ENCODE measurements at places on chromosomes 7 and 10. TPM values are rescaled to one million over a fixed set of nuclear protein-coding genes. Genes with fewer than 3 reads are reported as not detected.

GRCh38 chr10:96619796-96620773, 33.3 kb upstream of the TM9SF3 start:
- DNase-seq, result no peak

Gene TEX47
- total RNA-seq, result not detected

Gene C7orf57
- 0.43 TPM for total RNA-seq

GRCh38 chr7:41955893-41956675, 253.2 kb upstream of the INHBA start:
- DNase-seq, result peak; percentile 90

DNA sequence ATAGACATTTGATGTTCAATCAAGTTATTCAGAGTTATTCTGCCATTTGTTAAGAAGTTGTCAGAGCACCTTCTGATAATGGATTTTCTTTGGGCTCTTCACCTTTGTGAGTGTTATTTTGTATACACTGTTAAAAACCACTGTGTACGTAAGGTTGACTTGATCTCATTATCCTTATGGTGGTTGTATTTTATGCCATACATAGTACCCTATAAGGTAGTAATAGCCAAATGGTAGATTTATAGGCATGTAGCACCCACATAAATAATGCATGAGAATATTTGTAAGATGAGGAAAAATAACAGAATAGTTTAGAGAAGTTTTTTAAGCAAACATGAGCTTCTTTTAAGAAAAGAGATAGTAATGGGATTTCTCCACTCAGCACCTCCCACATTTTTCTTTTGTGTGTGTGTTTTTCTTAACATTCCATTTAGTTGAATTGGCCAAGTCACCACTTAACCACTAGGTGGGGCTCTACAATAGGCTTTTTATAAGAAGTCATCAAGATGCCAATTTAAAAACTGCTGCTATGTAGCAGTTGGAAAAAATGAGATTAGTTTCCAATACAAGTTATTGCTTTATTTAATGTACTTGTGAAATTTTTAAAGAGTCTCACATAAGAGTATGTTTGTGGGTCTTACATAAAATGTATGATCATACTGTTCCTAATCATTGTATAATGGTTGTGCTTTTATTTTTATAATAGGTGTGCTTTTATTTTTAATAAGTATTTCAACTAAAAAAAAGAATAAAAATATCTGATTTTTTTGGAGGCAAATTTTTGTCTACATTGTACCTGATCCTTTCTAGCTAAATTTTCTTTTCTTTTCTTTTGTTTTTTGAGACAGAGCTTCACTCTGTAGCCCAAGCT, 41.1 kb upstream of the STMP1 start:
- DNase-seq, result peak; percentile 87

Gene GIMAP1
- not detected for total RNA-seq

Gene FKBP6
- total RNA-seq, result 0.12 TPM

DNA sequence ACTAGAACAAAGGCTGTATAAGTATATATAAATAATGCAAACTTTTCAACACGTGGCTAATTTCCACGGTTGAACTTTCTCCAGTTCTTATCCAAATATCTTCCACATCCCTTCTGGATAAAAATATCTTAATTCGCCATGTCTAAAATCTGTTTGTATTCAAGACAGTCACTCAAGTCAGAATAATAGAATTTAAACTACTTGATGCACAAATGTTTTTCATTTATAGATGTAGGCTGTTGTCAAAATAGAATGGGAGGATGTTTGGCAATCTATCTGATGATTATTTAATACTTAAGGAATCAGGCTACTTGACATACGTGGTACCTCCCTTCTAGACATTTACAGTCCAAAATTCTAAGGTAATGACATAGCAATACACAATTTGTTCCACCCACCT, 204.3 kb downstream of the TWIST1 start:
- no peak for DNase-seq

Gene SPRN
- 0.97 TPM for total RNA-seq

DNA sequence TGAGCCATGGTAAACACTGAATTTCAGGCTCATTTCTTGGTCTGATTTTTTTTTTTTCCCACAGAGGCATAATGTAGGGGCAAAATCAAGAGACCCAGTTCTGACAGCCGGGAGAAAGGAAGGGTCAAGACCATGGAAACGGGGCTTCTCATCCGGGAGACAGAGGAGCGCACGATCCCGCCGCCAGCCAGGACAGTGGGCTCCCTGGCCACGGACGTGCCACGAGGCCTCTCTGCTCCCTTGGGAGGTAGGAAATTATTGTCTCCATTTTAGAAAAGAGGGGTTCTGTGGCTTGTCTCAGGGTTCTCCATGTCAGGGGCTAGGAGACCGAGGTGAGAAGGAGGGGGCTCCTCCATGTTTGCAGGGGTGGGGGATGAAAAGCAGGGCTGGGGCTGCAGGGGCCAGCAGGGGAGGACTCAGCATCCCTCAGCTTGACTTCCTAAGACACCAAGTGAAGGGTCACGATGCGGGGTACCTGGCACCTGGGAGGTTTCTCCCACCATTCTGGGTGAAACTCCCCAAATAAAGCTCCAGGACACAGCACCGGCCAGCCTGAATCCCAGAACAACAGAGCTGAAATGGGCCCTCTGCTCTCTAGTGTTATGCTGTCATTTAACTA, 37.6 kb downstream of the PPIF start:
- no peak for DNase-seq

Gene FOXI2
- total RNA-seq, result not detected

Gene SPAM1
- total RNA-seq, result 0.28 TPM

Gene HGF
- 33.2 TPM for total RNA-seq

DNA sequence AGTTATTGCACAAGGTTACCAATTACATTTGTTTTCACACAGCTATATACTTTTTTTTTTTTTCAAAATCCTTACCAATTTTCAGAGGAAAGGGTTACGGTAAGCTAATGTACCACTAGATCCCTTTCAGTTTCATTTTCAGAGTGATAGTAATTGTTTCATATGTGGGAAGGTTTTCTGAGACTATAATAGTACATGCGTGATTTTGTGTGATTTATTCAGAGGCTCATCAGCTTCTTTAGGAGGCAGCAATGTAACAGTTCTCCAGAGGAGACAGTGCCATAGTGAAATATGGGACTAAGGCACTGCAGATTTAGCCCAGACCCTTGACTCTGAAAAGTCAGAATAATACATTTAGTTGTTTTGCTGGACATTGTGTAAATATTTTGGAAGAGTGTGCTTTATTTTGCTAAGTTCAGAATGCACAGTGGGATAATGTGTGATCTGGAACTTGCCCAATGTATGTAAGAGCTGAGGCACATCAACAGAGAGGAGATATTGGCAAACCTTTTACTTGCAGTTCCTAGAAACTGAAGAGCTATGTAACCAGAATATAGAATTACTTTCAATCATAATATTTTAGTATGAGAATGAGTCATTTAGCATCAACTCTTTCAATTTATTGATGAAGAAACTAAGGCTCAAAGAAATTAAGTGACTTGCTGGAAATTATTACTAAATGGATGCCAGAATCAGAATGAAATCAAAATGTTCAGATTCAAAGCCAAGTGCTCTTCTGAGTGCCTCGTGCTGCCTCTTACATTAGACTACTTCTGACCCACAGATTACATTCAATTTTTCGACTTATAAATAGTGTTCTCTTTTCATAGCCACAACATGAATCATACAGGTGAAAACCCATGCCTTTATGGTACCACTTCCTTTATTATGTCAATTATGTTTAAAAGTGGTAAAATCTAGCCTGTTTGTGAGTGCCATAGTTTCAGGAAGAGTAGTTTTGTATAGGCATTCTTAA, 207.7 kb upstream of the TEX47 start:
- DNase-seq, result no peak

Gene BEND7
- 8.2 TPM for total RNA-seq

DNA sequence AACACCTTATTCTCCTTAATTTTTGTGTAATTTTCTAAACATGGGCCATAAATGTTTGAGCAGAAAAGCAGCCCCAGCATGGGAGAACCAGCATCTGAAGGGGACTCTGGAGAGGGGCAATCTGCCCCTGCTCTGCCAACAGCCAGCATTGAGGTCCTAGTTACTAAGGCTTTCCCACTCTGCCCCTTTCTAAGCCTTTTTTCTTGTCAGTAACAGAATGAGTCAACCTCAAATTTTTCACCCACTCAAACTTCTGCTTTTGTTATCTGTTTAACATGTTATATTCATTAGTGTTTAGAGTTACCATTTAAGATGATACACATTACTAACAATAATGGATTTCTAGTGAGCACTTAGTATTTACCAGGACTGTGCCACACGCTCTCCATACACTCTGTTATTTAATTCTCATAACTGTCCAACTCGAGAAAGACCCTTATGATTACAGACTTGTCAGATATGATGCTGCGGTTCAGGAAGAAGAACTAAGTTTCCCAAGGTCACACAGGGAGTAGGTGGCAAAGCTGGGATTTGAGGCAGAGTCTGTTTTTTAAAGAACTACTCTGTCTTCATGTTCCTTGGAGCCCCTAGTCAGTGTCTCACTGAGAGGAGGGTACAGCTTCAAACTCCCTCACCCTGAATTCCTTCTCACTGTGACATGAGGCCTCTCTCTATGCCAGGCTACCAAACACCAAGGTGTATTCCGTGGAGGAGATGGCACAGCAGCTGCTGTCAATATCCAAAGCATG, 19.9 kb upstream of the GPAM start:
- no peak for DNase-seq
